Ecto neural progenitor cell (in vitro differentiated cells): ENCODE measurements at places on chromosomes 11 and 22.

GRCh38 chr11:95652002-95652472, 137.5 kb downstream of the FAM76B start:
- no peak for DNase-seq

DNA sequence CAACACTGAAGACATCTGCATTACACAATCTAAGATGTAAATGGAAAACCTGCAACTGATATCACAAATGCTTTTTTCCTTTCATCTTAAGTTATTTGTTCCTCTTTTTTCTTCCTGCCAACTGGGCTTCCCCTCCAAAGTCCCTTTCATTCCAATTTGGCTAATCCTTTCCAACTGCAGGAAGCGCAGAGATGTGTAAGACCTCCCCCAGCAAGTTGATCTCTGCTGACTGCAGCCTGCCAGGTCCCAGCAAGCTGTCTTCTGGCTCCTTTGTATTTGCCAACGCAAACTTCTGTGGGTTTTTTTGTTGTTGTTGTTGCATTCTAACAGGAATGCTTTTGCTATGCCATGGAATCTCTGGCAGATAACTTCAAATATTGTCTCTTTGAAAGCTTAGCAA, 38.5 kb upstream of the LRRC4C start:
- peak; percentile 70 for DNase-seq

DNA sequence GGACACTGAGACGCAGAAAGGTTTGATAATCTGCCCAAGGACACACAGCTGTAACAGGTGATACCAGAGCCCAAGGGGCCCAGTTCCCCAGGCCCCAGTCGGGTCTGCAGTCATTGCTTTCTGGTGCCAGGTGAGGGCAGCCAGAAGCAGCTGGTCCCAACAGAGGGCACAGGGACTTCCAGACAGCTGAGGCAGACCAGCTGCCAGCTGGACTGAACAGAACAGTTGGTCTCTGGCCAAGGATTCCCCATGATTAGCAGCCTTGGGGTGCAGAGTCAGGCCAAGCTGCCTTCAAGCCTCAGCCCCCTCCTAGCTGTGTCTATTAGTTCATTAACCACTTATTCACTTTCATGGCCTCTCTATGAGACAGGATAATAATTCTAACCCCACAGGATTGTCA, 105.6 kb downstream of the RRAS2 start:
- no peak for DNase-seq

GRCh38 chr11:130448416-130449309, at the start of gene ADAMTS15:
TSS of gene ADAMTS15 (plus strand) at chr11:130448645. CDS start at chr11:130448974, 329 bp downstream.
- DNase-seq, result peak; percentile 91

DNA sequence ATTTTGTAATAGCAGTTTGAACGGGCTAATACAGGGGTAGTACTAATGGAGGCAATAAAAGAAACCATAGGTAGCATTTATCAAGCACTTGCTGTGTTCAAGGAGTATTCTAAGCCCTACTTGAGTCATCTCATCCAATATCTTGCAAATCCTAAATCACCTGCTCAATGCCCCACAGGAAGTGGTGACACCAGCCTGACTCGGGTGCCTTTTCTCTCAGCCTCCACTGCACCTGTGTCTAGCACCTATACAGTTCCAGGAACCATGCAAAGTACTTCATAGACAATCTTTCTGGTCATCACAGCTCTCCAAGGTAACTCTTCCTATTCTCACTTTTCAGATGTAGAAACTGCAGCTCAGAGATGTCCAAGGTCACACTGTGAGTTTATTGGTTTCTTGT, 98.0 kb downstream of the PRR5L start:
- no peak for DNase-seq

DNA sequence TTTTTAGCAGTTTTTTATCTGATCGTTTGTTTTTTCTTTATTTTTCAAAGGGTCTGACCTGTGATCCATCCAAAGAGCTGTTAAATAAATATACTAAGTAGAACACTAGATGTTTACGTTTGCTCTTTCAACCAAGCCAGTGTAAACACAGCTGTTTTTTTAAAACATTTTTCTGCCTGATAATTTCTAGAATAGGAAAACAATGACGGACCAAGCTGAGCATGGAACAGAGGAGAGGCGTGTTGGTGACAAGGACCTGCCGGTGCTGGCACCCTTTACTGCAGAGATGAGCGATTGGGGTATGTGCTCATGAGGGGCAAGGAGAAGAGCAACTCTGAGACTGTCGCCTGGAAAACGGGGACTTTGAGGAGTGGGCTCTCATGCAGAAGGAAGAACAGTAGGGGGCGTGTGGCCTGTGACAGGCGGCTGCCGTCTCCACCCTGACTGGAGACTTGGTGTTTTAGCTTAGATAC, 28.6 kb upstream of the PANX2 start:
- DNase-seq, result no peak

GRCh38 chr11:116909245-116909644, 71.8 kb upstream of the APOA1 start:
- no peak for DNase-seq

- DNase-seq, result no peak
Observed at GRCh38 chr11:119734788-119735187, 5.8 kb upstream of the NECTIN1 start.

DNA sequence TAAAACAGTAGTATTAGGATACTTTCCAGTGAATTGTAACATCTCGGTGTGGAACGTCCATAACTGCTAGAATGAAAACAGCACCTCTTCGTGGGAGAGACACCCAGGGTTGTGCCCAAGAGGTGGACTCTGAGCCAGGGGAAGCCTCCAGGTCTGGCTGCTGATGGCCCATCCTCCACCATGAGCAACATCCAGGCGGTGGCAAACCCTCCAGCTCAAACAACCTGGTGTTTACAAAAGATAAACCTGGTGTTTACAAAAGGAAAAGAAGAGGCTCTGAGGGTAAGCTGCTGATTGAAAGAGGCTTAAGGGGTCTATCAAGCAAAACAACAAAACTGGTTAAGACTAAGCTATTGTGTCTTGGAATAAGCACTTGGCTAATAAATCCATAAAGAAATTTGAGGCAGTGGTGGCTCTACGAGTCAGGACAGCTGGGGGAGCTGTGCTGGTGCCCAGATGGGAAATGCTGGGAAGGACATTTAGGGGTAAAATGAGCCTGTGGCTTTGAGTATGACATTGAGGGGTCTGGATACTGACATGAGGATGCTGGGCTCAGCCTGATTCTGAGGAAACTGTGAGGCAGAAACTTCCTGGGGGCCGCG, 909.0 kb downstream of the BRD1 start:
- no peak for DNase-seq

- no peak for DNase-seq
Observed at GRCh38 chr11:118148856-118149255, 3.8 kb downstream of the SCN4B start.

GRCh38 chr22:24489011-24489410, 6.1 kb upstream of the UPB1 start:
- DNase-seq, result no peak
